ENCODE measurements at places on chromosomes 3 and 15.

GRCh38 chr3:74564560-74564959, 49.9 kb downstream of the CNTN3 start:
- no peak for DNase-seq

- no peak for DNase-seq
Measured at GRCh38 chr15:26891448-26892181, 24.8 kb downstream of the GABRA5 start.

DNA sequence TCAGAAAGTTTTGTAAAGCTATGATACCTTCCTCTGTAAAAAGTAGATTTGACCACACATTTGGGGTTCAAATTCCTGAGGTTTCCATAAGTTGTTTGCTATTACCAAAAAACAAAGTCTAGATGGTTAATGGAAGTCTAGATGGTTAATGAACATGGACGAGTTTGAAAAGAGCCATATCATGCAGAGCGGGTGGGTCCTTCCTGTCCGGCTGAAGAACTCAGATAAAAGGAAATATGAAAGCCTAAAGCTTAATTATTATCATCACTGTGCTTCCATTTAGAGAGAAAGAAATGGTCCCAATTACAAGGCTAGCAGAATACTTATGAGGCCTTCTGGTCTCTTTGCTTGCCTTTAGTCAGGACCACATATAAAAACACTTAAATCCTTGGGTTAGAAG, 132.1 kb upstream of the SATB1 start:
- no peak for DNase-seq

DNA sequence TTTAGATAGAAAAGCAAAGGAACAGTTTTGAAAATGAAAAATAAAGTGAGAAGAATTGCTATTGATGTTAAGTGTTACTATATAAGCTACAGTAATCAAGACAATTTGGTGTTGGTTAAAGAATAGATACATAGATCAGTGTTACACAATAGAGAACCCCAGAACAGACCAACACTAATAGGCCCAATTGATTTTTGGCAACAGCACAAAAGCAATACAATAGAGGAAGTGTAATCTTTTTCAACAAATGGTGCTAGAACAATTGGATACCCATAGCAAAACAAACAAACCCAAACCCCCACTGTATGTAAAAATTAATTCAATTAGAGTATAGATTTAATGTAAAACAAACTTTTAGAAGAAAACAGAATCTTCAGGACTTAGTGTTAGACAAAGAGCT, 61.8 kb downstream of the ATP11B start:
- no peak for DNase-seq

GRCh38 chr15:101052031-101052620, 133.0 kb downstream of the LRRK1 start:
- no peak for DNase-seq

DNA sequence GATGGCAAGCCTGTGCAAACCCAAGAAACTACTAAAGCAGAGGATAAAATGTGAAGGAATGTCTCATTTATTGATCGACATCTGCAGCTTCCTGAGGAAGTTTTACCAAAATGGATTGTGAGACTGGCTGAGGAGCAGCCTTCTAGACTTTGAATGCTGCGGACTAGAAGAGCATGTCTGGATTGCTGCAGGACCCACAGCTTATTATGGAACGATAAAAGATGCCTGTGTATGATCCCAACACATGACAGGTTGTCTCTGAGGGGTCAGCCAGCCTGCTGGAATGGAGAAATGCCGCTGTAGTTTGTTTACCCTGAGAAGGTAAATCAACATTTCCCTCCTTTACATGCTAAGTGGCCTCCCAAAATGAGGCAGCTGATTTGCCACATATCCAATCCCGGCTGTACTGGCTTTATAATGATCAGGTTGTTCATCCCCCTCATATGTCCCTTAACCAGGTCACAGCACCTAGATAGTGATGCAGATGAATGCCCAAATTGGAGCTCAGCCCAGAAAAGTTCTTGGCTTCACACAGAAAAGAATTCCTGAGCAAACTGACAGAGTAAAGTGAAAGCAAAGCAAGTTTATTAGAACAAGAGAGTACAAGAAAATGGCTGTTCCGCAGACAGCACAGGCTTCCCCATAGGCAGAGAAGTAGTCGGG, 63.9 kb downstream of the IL12A start:
- no peak for DNase-seq

DNA sequence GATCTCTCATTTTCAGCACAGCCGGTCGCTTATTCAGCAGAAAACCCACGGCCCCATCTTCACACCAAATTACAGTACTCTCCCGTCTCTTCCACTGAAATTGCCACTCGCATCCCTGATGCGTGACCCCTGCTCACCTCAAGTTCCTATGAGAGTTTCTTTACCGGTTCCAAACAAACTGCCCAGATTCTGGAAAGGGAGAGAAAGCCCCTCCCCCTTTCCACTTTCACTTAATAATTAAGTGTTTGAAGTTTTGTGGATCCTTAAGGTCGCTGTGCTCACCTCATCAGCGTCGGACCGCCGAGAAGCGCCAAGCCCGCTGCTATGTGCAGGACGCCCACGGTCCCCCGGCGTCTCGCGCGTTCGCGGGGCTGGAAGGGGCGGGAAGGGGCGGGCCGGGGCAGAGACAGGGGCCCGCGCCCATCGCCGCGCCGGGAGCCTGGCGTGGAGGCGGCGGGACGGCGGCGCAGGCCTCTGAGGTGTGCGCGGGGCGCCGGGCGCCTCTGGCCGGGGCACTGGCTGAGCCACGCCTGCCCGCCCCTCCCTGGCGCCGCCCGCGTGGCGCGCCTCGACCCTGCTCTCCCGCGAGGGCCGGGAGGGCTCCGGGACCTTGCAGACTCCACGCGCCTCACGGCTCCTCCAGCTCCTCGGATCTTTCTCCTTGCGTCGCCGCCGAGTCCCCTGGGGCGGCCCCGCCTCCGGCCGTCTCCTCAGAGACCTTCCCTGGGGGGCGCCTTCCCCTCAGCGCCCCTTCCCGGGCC, at the start of gene GPR156:
GPR156 (minus strand) TSS at position 476 of the 761 bp plus-strand sequence. CDS start 41,124 bp downstream, outside the sequence.
- DNase-seq = no peak

DNA sequence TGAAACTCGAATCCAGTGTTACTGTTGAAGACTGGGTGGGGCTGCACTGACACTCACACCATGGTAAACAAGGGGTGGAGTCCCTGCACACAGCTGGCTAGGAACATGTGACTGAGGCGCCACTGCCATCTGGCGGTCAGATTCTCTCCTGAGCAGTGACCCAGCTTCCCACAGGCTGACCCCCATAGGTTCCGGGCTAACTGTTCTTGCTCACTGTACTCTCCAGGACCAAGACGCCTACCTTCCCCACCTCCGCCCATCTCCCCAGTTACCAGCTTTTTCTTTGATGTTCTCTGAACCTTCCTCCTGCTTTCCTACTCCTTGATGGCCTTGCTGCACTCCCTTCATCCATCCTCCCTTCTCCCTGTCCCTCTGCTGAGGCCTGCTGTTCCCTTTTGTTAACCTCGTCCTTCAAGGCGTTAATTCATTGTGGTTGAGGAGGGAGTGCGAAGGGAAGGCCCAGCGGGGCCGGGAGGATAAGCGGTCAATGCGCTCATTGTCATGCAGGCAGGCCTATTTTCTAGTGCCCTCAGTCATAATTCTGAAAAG, 115.2 kb downstream of the ATP8B4 start:
- peak; percentile 74 for DNase-seq

- no peak for DNase-seq
Measured at GRCh38 chr3:149727656-149728055, 24.6 kb downstream of the COMMD2 start.

- no peak for DNase-seq
Measured at GRCh38 chr15:61447981-61448380, 218.9 kb upstream of the RORA start.

DNA sequence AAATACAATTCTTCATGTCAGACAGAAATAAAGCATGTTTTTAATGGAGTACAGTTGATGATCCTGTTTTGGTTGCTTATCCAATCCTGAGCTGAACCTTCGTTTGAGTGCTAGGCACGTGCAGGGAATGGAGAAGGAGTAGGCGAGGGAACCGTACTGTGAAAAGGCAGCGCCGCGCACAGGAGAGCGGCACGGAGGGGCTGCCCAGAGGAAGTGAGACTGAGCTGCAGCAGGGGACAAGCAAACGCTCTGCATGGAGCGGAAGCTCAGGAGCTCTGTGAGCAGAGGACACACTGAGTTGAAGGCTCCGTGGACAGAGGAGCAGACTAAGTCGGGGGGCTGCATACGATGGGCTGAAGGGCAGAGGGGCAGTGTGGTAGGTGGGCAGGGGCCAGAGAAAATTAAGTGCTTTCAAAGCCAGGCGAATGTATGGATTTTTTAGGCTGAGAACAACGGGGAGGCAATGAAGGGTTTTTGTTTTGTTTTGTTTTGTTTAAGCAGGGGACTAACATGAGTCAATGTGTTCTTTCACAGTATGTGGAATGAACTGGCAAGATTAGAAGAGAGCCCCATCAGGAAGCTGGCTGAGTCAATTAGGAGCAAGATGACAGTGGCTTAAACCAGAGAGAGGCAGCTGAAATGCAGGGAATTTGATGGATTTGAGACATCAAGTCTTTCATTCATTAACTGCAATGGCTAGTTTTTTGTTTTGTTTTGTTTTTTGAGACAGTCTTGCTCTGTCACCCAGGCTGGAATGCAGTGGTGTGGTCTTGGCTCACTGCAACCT, 23.8 kb upstream of the TM2D3 start:
- no peak for DNase-seq

GRCh38 chr3:186506857-186507256, 37.3 kb downstream of the CRYGS start:
- DNase-seq = no peak

DNA sequence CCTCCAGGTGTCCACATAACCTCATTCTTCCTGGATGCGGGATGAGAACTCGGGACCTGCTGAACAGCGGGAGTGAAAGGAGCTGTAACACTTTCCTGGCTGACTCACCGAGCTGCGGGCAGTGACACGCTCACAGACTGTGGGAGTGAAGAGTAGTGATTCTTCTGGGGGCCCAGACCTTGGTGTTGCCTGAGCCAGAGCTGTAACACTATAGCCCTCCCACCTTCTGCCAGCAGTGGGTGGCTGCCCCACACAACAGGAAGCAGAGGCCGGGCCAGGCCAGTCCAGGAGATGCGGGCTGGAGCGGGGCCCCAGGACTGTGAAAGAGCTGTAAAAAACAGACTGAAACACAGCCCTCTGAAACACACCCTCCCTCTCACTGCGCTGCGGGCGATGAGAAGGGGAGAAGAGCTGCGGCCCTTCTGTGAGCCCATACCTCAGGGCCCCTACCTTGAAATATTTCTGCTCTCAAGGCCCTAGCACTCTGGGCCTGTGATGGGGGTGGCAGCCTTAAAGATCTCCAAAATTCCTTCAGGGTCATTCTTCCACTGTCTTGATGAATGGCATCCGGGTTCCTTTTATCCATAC, 464.0 kb upstream of the CCDC54 start:
- no peak for DNase-seq

DNA sequence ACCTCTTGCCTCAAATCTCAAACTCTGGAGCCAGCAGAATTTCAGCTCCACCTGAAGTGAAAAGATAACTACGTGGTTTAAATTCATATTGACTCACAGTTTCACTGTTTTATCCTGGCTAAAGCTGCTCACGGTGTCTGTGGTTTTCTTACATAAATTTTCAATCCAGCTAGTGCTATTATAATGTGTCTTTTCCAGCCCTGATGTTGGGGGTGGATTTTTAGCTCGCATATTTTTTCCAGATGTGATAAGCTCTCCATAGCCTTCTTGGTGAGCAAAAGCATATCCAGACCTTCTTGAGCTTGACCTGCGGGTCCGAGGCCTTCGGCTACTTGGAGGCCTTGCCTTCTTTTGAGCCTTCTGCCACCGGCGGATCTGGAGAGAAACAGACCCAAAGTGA, 239.3 kb downstream of the DTWD1 start:
- no peak for DNase-seq

DNA sequence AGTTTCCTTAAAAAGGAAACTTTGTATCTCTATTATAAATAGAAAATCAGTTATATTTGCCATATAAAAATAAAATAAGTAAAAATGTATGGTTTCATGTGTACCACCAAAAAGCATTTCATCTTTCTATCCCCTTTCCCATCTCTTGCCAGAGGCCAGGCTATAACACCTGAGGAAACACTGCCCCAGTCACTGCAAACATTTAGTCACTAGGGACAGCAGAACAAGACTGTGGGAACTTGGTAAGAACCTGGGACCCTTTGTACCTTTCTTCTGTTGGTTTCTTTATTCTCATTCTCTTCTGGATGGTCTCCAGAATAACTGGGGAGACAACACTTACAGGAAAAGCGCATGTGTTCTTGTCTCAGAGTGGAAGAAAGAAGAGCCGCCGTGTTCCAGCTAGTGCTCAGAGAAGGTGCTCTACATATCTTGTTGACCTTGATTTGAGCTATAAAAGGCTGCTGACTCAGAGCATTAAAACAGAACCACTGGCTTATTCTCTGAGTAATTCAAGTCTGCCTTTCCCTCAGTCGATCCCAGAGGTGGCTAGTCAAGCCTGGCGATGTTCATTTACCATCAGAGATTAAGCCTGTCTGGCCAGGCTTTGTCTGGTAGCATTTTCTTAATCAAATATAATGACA, 361.6 kb downstream of the RBMS3 start:
- no peak for DNase-seq

GRCh38 chr3:44323341-44323955, 15.1 kb upstream of the TCAIM start:
- DNase-seq = peak; percentile 52

- DNase-seq = no peak
Measured at GRCh38 chr15:45094358-45094730, 19.6 kb downstream of the DUOX2 start.

- DNase-seq = no peak
Measured at GRCh38 chr15:53108319-53108718, 318.2 kb upstream of the ONECUT1 start.
